Left cardiac atrium (tissue), 4 donors: ENCODE measurements at places on chromosomes 5 and 9. TPM values are rescaled to one million over a fixed set of nuclear protein-coding genes. Genes with fewer than 3 reads are reported as not detected.

The LURAP1L gene
- total RNA-seq = 3.8 TPM

The GFRA3 gene
- 0.92 TPM for total RNA-seq

The SH3GL2 gene
- 0.71 TPM for total RNA-seq

The BDP1 gene
- total RNA-seq = 18.6 TPM

The CARD9 gene
- total RNA-seq = 0.86 TPM

The SPATA31D3 gene
- not detected for total RNA-seq

The ZNF367 gene
- 3.1 TPM for total RNA-seq

The SLC27A6 gene
- total RNA-seq = 31.7 TPM

The CRHBP gene
- total RNA-seq = 0.32 TPM

The RASGEF1C gene
- 0.65 TPM for total RNA-seq

The OLFM1 gene
- total RNA-seq = 13.9 TPM

The PLAC8L1 gene
- total RNA-seq = 0.62 TPM

The NUP214 gene
- 29.0 TPM for total RNA-seq

The SPATA31D4 gene
- not detected for total RNA-seq

The CD72 gene
- 0.97 TPM for total RNA-seq

The FOXD4 gene
- total RNA-seq = not detected

The DOCK2 gene
- 12.1 TPM for total RNA-seq

The COL15A1 gene
- total RNA-seq = 73.3 TPM

The ACSL6 gene
- total RNA-seq = 4.4 TPM

The TICAM2 gene
- 3.5 TPM for total RNA-seq

The GFI1B gene
- 0.12 TPM for total RNA-seq

The FAM169A gene
- total RNA-seq = 6.9 TPM

The TEK gene
- total RNA-seq = 29.5 TPM
